ENCODE measurements at places on chromosomes 2 and 18. TPM values are rescaled to one million over a fixed set of nuclear protein-coding genes. Genes with fewer than 3 reads are reported as not detected.

Gene L3MBTL4
- total RNA-seq, result 16.2 TPM

Gene CCDC141
- 25.7 TPM for total RNA-seq

Gene ZSWIM2
- total RNA-seq, result not detected

Gene CCDC68
- total RNA-seq, result 20.8 TPM

Gene INHA
- total RNA-seq, result 0.43 TPM

Gene MXD1
- total RNA-seq, result 21.3 TPM

Gene CEP76
- 5.6 TPM for total RNA-seq

Gene SALL3
- total RNA-seq, result not detected

Gene NYAP2
- 0.93 TPM for total RNA-seq

Gene SLC4A5
- total RNA-seq, result 3.2 TPM

Gene SPHKAP
- 0.35 TPM for total RNA-seq

Gene SULT1C2
- 5.8 TPM for total RNA-seq

Gene KLHL14
- total RNA-seq, result 0.72 TPM

Gene FEV
- not detected for total RNA-seq

Gene CXCR2
- total RNA-seq, result 9.0 TPM
